ENCODE measurements at places on chromosomes 13 and 19.

GRCh38 chr13:21012841-21013681, 48.3 kb downstream of the LATS2 start:
- no peak for DNase-seq

GRCh38 chr19:44517146-44517545, 12.3 kb downstream of the CEACAM20 start:
- DNase-seq: no peak

- no peak for DNase-seq
Measured at GRCh38 chr13:84684048-84684662, 801.9 kb upstream of the SLITRK1 start.

DNA sequence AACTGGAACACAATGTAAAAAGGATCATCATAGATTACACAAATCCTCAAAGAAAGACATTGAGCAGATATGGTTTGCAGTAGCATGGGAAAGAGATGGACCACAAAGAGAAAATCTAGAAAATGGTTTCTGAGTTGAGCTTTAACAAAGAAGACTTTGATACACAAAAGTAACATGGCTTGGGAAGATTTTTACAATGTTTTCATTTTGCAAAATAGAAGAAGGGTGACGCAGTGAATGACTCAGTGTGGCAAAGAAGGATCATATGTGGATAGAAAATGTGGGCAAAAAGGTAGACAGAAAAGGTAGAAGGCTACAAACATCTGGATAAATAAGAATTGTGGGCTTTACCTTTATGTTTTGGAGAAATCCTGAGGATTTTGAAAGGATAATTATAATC, 1220.5 kb downstream of the PCDH17 start:
- no peak for DNase-seq

- no peak for DNase-seq
Measured at GRCh38 chr19:2123682-2124387, 27.1 kb downstream of the IZUMO4 start.

GRCh38 chr13:110912651-110913051, 2.2 kb downstream of the ANKRD10 start:
- DNase-seq: peak; percentile 82

DNA sequence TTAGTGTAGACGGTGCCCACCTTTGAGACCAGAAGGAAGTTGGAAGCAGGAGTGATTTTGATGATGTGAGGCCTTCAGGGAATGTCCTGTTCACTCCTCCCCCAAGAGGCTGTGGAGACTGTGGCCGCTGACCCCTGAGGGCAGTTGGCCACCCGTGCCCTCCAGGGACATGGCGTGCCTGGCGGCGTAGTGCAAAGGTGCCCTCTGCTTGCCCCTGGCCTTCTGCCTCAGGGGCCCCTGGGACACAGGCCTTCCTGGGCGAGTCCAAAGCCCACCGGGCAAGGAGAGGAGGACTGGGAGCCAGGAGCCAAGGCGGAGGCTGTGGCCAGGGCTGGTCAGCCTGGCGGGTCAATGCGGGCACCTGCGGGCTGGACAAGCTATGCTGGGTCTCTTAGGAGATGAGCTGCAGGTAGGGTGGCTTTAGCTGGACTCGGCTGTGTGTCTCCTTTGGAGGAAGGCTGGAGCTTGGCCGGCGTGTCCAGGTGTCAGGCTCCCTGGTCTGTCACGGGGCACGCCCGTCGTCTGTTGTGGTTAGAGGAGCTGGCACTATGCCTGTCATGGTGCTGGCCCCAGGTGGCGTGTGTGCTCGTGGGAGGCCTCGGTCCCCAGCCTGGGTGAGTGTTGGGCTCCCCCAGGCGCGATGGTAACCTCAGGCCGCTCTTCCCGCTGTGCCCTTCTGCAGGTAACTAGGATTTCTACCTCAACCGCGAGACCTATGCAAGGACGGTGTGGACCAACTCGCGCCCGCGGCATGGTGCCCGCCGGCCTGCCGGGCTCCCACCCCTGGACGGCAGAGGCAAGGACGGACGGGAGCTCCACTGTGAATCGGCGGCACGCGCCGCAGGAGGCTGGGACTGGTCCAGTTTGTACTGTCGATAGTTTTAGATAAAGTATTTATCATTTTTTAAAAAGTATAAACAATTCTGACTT, 6.8 kb downstream of the PLEKHJ1 start:
- DNase-seq: no peak

DNA sequence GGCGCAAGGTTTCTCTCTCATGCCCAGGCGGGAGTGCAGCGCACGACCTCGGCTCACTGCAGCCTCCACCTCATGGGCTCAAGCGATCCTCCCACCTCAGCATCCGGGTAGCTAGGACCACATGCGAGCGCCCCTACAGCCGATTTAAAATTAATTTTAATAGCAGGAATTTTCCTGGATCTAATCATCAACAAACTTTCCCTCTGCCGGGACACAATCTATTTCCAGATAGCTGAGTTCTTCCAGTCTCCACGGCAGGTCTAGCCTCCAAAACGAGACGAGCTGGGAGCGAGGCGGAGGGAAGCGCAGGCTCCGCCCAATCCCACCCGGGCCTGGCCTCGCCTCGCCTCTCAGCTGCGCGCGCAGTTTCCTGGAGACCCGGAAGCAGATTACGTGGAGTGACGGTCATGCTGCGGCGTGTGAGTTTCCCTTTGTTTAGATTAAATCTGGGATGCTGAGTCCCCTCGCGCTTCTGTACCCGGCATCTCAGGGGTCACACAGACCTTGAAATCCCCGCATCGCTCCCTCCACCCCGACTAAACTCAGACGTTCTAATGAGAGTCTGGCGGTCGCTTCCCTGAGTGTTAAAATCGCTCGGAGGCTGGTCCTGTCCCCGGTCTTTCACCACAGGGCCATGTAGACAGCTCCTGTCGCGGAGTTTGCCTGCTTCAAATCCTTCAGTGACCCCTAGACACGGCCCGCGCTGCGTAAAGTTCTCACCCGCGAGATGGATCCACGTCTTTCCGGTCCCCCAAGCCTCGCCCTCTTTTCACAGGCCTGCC, at the start of gene ZNF880:
ZNF880 (plus strand) TSS at position 365 of the 782 bp plus-strand sequence; CDS start at position 408, 43 bp downstream.
- peak; percentile 90 for DNase-seq

DNA sequence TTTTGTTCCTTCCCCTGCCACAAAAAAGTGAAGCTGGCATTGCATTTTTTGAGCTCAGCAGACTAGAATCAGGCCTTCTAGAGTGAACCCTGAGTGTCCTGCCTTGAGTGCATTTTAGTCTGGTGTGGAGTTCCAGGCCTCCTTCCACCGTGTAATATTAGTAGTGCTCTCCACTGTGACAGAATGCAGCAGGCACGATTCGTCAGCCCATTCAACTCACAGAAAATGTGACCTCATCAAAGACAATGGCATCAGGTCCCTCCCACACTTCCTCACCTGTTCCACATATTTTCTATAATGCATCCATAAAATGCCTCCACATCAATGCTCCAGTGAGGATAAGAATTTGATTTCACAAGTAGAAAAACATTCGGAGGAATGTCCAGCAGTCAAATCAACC, 227.6 kb downstream of the FGF9 start:
- no peak for DNase-seq

DNA sequence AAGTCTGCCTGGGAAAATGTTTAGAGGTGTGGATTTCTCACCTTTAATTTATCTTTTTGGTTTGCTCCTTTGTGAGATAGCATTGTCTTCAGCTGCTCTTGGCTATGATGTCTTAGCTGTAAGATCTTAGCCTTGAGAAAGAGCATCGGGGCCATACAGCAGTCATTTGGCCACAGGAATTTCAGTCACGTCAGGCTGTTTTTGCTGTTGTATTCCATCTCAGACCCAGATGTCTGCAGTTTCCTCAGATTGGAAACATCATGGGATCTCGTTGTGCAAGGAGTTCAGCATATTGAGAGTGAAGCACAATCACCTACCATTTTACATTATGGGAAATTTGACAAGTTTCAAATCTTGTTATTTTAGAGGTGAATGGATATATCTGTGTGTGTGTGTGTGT, 89.3 kb upstream of the C1QTNF9B start:
- peak; percentile 87 for DNase-seq

DNA sequence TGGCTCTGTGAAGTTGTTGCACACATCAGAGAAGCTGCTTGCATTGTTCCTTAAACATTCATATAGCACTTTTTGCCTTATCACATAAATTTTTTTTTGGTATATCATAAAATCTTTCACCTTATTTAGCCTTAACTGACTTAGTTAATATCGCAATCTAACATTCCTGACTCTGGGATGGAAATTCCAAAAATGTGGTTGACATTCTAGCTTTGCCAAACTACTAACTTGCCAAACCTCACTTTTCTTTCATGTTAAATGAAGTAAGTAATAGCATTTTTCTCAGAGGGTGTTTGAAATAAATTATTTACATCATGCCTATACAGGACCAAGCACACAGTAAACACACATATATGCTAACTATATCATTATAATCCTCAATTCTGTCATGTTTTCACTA, 736.9 kb upstream of the PCDH9 start:
- DNase-seq: no peak
